ENCODE measurements at places on chromosomes 16 and 17. TPM values are rescaled to one million over a fixed set of nuclear protein-coding genes. Genes with fewer than 3 reads are reported as not detected.

The ADAD2 gene
- total RNA-seq: not detected

The LPCAT2 gene
- total RNA-seq: 22.3 TPM

The CISD3 gene
- total RNA-seq: 31.1 TPM

The CXCL16 gene
- 5.8 TPM for total RNA-seq

The ZCCHC14 gene
- 37.6 TPM for total RNA-seq

The PER1 gene
- total RNA-seq: 145 TPM

DNA sequence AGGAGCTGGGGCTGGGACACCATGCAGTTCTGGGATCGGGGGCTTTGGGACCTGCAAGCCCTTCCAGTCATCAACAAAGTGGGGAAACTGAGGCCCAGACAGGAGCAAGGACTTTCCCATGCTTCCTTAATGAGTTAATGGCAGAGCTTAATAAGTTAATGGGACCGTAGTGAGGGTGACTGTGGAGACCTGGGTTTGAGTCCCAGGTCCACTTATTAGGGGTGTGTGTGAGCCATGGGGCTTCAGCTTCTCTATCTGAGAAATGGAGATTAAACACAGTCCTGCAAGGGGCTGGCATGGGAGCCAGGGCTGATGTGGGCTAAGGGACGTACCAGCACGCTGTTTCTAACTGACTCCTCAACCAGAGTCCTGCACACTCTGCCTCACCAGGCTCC, 41.7 kb upstream of the NKD1 start:
- no peak for DNase-seq

DNA sequence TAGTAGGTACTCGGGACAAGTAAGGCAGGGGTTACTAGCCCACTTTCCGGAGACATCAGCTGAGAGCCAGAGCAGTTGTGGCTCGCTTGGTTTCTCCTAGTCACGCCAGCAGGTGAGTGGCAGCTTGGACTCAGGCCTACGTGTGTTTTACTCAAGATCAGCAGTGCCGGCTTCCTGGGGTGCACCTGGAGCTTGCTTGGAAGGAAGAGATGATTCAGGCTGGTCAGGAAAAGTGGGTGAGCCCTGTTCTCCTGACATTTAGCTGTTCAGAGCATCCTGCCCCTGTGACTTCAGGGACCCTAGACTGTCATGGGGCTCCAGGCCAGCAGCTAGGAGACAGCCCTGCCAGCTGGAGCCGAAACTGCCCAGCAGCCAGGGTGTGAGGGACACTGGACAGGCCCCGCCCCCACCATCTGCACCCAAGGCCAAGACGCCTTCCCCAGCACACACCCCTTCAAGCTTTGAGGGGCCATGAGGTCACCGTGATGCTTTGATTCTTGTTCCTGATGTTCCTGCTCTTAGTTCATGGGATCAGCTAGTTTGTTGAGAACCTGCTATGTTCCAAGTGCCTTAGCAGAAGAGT, 238.0 kb upstream of the CIBAR2 start:
- DNase-seq: no peak

DNA sequence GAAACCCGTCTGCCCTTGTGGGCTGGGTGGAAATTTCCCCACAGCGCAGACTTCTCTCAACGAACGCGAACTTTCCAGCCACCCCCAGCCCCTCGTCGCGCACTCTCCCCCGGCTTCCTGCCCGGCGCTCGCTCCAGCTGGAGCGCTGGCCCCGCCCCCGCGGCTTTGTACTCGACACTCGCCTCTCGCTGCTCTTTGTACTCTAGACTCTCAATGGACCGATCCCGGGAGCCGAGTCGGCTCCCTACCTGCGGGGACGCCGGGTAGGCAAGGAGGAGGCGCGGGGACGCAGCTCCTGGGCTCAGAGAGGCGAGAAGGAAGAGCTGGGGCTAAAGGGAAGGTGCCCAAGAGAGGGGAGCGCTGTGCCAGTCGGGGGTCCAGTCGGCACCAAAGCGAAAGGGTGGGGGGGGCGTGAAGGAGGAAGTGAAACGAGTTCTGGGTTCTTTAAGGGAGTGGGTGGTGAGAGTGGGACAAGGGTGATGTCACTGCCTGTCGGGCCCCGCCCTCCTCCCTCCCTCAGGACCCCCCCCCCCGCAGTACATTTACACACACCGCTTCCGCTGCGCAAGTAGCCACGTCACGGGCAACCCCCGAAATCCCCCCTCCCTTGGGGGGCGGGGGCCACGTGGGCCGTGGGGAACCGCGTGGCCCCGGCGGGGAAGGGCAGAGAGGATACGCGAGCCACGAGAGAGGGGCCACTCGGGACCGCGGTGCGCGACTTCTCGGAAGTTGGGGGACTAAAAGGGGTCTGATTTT, 9.7 kb downstream of the KDM6B start:
- DNase-seq: peak; percentile 83

- no peak for DNase-seq
Observed at GRCh38 chr16:56353054-56353921, 72.1 kb downstream of the AMFR start.

All from ovary (tissue), 10 donors.